ENCODE measurements at places on chromosomes 12 and 14.
A peak's percentile ranks its signal among the peaks of the same experiment; 100 is the strongest.

DNA sequence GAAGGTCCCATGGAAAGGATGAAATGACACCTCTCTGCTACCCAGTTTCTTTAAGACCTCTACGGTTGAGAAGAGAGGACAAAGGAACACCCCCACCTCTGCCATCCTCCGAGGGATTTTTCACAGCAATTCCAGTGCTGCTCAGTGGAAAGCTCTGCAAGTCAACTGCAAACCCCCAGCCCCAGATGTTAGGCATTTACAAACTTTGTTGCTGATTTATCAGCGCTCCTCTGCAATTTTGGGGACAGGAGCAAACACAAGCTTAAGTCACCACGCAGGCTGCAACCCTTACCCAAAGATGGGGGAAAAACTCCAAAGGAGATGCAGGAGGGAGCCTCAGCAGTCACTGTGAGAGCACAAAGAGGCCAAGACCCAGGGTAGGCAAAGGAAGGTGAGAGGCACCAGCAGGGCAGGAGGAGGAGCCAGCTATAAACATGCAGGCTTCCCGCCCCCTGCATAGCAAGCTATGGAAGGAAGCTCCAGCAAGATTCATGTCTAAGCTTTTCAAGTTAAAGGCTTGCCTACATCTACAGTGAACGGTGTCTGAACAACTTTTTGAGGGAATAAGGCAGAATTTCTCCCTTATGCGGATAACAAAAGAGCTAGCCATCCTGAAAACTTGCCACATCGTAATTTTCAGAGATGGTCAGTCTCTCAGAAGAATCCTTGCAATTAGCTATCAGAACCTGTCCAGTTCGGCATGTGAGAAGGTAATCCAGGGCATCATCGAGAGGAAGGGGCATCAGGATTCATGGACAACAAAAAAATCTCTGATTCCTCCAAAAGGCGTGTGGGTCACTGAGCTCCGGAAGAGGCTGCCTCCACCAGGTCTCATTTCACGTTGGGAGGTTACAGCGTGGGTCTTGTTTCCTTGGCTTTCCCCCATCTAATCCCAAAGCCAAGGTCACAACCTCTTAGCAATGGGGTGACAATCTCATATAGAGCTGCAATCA, 3.9 kb downstream of the CTDSP2 start:
- no peak for DNase-seq

GRCh38 chr14:65042731-65043372, 56.2 kb downstream of the FNTB start:
- no peak for DNase-seq

DNA sequence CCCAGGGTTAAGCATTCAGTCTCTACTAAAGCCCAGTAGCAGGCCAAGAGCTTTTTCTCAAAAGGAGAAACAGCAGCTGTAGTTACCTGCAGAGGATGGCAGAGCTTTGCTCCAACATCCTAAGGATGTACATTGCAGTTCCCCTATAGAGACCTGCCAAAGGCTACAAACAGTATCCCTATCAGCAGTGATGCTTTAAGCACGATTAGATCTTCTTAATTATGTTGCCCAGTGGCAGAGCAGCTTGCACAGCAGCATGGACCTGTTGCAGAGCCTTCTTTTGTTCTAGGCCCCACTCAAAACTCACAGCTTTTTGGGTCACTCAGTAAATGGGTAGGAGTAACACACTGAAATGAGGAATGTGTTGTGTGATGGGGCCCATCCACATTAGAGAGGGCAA, 46.4 kb upstream of the CRY1 start:
- DNase-seq, result no peak

- no peak for DNase-seq
These were observed 3.4 kb downstream of the PRKAG1 start for GRCh38 chr12:49015196-49015595.

DNA sequence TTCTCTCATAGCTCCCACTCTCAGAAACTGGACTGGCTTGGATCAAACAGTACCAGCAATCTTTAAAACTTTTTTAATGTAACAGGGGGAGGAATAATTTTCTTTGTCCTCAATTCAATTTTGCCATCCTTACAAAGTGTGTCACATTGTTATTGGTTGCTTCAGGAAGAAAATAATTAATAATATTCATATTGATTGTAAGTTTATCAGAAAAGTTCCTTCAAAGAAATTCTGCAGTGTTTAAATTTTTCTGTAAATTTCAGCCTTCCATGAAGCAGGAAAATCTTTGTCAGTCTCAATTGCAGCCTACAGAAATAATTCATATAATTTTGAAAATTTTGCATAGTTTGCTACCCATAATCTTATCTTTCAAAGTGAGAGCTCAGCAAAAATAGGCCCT, 1119.1 kb upstream of the ATXN7L3B start:
- no peak for DNase-seq

DNA sequence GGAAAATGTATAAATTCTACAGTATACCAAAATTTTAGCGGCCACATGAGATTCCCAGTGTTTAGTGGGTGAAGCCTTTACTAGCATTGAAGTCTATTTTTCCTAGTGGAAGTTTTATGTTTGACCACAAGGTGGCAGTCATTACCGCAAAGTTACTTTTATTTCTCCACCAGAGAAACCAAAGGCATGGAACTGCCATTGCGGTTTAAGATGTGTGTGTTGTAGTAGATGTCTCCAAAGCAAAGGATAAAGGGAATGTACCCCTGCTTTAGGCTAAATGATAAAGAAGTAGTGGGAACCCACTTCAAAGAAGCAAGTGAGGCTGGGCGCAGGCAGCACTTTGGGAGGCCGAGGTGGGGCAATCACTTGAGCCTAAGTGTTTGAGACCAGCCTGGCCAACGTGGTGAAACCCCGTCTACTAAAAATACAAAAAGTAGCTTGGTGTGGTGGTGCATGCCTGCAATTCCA, 140.5 kb downstream of the PRKCH start:
- peak; percentile 64 for DNase-seq

GRCh38 chr12:26851031-26851809, 18.2 kb upstream of the ITPR2 start:
- DNase-seq, result no peak

All from AG04450 (cell line).